ENCODE measurements at places on chromosomes 7 and 10.
A peak's percentile ranks its signal among the peaks of the same experiment; 100 is the strongest.

DNA sequence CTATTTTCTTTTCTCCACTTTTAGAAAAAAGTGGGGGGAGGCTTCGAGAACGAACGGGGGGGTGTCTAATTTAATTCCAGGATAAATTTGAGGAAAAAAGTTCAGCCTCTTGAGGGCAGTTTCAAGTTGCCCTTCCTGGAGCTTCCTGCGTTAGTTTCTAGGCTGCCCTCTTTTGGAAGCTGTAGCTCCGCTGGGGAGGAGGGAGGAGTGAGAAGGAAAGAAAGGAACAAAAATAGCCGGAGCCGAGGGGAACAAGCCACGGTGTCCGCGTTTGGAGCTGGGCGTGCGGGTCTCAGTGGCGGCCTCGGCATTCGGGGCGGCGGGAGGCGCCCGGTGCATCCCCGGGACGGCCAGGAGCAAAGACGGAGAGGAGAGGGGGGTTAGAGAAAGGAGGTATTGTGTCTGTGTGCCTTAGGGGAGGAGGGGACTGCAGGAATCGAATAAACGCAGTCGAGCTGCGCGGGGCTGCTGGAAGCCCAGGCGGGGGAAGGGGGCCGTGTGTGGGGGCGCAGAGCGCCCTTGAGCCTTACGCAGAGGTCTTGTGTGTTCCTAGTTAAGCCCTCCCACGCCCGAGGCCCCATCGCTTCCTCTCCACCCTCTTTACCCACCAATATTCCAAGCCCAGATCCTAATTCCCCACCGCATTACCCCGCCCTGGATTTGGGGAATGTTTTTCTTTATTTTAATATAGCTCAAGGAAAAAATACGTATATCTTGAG lies 2.0 kb upstream of the TNRC18 start:
- no peak for DNase-seq

DNA sequence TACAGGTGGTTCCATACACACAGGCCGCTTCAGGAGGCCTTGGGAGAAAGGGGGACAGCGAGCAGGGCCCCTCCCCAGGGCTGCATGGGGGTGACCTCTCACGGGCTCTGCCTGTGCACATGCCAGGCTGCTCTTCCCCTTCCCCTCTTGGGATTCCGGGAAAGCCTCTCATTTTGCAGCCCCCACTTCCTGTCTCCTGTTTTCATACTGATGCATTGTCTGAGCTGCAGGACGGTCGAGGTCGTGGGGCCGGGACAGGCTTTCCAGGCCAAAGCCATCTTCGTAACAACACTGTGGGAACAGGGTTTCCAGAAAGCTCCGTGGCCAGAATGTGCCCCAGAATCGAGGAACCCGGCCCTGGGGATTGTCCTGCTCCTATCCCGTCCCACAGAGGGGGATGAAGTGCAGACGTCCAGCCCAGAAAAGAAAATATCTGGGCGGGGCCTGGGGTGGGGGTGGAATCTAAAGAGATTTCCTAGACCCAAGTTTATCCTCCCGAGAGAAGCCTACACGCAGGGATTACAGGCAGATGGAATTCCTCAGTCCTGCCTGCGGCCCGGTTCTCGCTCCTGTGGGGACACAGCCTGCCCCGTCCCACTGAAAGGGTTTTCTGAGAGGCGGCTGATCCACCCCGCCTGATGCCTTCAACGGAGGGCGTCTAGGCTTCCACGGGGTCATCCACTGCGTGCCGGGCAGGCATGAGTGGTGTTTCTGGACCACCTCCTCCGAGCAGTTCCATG lies 29.5 kb upstream of the DNAAF5 start:
- no peak for DNase-seq

DNA sequence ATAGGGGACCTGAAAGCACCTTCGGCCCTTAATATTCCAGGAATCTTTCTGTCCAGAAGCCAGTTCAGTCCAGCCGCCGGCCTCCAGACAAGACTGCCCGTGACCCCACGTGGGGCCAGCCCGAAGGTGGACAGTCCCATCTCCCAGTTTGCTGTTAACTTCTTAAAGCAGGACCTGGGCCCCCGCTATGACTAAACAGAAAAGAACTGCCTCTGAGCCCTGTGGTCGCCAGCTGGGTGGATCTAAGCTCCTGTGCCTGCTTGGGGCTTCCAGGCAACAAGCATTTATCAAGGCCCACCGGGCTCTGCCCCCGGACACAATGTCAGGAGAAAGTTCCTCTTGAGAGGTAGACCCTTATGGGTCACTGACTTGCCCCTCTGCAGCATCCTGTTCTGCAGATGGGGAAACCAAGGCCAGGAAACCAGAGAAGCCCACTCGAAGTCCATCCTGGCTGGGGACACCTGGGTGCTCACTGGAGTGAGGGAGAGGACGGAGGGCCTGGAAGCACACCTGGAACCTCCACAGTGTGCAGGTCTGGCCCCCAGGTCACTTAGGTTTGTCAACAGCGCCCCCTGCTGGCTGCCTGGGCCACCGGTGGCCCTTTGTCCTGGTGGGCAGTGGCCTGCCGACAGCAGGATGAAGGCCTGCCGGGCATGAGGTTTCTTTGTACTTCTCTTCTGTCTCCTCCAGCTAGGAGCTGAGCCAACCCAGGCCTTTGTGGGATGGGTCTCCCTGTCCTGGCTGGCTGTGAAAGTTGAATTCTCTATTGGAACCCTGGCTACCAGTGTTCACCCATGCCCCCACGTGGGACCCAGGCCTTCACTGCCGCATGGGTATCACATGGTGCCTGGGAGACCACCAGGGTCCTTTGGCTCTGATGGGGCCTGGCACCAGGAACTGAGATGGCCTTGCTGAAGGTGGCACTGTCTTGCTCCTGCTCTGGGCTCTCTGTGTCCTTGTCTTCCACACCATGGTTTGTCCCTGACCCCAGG lies 128.0 kb downstream of the ZMIZ1 start:
- DNase-seq = peak; percentile 60

GRCh38 chr7:74505471-74506324 lies 52.0 kb downstream of the GTF2IRD1 start:
- DNase-seq = no peak

DNA sequence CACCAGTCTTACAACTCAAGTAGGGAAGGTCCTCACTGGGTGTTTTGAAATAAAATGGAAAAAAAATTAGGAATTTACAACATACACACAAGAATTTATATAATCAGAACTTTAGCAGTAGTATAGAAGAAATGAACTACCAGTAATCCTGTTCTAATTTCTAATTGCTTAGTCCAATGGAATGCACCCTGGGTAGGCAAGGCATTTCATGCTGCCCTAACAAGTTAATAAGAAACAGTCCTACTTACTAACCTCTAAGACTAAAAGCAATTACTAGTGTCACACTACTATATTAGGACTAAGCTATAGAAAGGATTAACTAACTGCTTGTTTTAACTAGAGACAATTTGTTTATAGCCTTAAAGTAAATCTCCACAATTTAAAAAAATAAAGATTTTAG lies 158.1 kb downstream of the BTAF1 start:
- no peak for DNase-seq

DNA sequence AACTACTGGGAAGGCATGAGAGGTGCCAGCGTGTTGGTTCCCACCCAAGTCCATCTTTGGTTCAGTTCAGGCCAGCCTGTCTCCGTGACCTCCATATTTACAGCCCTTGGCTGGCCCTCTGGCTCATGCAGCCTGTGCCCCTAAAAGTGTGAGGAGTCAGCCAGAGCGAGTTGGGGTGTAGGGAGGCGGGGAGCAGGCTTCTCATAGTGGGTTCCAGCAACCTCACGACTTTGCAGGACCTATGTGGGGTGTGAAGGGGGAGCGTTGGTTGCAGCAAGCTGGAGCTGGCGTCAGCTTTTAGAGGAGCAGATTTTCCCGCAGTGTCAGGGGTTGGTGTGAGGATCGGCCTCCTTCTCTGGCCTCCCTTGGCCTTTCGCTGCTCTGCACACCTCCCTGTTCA lies 9.8 kb downstream of the TSPAN14 start:
- DNase-seq = no peak

GRCh38 chr7:92634205-92634604 lies 44.0 kb upstream of the FAM133B start:
- no peak for DNase-seq

DNA sequence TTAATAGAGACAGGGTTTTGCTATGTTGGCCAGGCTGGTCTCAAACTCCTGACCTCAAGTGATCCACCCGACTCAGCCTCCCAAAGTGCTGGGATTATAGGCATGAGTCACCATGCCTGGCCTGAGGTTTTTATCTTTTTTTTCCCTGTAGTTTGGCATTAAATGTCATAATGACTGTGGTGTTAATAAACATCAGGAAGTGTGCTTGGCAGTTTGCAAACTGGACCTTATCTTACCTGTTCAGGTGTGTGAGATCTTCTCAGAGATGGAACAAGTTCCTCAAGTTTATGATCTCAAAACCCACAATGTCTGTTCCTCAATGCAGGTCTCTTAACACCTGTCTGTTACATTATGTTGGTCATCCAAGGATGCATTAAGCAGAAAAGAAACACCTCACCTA lies 80.0 kb downstream of the ARID5B start:
- DNase-seq = no peak

DNA sequence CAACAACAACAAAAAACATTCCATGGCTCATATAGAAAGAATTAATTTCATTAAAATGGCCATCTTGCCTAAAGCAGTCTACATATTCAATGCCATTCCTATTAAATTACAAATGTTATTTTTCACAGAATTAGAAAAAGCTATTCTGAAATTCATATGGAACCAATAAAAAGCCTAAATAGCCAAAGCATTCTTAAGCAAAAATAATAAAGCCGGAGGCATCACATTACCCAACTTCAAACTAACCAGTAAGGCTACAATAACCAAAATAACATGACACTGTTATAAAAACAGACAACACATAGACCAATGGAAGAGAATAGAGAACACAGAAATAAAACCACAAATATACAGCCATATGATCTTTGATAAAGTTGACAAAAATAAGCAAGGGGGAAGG lies 330.4 kb downstream of the KIF20B start:
- DNase-seq = no peak

GRCh38 chr10:66102756-66103155 lies 823.1 kb upstream of the LRRTM3 start:
- DNase-seq = no peak

GRCh38 chr10:607545-608185 lies 81.8 kb downstream of the DIP2C start:
- DNase-seq = no peak

DNA sequence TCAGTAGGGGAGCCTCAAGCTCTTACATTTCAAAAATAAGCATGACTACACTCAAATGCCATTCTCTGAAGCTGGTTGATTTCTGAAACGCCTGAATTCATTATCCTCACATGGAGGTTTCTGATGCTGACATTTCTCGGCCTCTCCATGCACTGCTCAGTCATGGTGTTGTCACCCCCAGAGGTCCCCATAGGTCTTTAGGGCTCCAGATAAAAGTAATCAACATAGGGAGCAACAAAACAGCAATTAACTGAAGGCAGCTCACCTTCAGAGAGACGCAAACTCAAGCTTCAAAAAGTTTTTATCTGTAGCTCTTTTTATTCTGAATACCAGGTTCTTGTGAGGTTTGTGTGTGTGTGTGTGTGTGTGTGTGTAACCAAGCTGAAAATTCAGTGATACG lies 223.2 kb upstream of the LRRN3 start:
- no peak for DNase-seq

DNA sequence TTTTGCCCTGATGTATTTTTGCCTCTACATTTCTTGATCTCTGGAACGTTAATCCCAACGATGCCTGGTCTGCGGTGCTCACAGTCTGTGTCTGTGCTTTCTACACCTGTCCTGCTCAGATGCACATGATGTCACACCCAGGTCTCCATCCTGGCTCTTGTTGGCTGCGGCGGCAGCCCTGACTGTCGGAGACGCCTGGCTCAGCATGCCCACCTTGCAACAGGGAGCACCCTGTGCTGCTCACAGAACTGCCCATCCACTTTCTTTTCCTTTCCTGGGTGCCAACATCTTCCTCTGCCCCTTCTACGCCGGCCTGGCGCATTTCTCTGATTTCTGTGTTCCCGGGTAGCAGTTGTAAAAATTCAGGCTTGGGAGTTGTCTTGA lies 106.2 kb downstream of the CUX1 start:
- DNase-seq = no peak

DNA sequence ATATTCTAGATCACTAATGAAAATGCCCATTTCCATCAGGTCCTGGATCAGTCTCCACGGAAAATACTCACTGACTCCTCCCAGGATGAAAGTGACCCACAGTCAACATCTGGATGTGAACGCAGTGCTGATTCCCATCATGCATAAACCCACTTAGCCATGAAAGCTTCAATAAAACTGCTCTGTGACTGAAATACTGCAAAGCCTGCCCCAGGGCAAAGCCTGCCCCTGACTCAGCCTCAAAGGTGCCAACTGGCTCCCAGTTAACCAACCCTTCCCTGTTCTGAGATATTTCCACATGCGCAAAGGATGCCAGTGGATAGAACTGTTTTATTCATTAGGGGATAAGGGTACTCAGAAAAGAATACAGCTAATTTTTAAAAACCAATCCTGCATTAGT lies 24.0 kb downstream of the OSBPL3 start:
- no peak for DNase-seq

- DNase-seq = no peak
Measured at GRCh38 chr10:110144507-110144906, 62.9 kb upstream of the MXI1 start.

GRCh38 chr10:19713159-19713558 lies 103.1 kb upstream of the PLXDC2 start:
- no peak for DNase-seq

- no peak for DNase-seq
Measured at GRCh38 chr7:15306296-15306695, 255.5 kb downstream of the AGMO start.

- DNase-seq = no peak
Measured at GRCh38 chr7:94400022-94400421, 5.3 kb downstream of the COL1A2 start.

DNA sequence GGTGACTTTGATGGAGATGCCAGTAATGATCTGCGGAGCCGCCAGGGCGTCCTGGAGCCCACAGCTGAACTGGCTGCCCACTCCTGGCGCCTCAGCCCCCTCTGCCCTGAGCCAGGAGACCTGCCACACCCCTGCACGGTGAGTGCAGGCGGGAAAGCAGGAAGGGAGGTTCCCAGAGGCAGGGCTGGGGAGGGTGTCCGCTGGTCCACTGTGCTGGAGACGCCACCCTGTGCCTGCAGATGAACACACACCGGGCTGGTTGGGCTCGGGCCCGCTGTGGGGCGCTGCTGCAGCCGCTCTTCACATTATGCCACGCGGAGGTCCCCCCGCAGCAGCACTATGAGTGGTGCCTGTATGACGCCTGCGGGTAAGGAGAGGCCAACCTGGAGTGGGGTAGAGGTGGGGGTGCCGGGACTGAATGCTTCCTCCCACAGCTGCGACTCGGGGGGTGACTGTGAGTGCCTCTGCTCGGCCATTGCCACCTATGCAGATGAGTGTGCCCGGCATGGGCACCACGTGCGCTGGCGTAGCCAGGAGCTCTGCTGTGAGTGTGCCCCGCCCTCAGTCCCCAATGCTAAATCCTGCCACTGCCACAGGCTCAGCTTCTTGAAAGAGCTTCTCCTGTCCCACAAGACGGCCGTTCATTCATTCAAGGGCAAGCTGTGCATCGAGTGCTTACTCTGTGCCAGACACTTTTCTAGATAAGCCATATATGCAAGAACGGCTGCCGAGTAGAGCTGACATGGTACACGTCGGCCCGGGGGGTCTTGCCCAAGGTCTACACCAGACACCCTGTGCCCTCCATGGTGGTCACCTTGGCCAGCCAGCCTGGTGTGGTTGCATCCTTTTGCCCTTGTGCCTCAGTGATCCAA lies 14.3 kb upstream of the ZNF467 start:
- no peak for DNase-seq

Measured in stimulated activated CD8-positive, alpha-beta memory T cell treated with anti-CD3 and anti-CD28 coated beads, Interleukin-4, amount 100 ng/mL, for 1 hour (primary cell).